ENCODE measurements at places on chromosomes 3 and 15.

DNA sequence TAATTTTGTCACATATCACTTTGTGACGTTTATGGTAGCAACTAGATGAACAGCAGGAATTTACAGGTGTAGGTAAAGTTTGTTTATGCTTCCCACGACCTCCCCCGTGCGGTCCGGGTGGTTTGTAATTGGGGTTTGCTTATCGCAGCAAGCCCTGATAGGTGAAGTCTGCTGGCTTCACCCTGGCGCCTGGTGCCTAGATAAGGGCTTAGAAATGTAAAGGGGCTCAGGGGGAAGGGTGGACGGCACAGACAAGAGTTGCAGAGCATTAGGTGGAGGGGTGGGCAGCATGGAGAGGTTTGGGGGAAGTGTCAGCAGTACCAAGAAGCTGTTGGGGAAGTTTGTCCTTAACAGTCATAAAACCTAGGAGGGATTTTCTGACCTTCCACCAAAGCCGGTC is 108.1 kb upstream of the RNF7 start:
- no peak for DNase-seq

GRCh38 chr3:54970895-54971294 is 43.0 kb upstream of the LRTM1 start:
- no peak for DNase-seq

DNA sequence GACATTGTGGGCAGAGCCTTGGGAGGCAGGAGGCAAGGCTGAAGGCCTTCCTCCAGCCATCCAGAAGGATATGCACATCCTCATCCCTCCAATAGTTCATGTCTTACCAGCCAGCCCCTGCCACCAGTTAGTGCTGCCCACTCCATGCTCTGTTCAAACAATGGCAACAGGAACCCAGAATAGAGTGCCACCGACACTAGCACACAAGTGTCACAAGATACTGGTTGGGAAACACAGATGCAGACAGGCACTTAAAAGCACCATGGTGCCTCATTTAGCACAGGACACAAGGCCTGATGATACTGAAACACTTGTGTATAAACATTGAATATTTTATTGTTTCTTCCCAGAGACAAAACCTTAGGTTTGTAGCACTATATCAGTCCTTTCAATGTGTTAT is 56.5 kb upstream of the MYO5C start:
- DNase-seq = no peak

DNA sequence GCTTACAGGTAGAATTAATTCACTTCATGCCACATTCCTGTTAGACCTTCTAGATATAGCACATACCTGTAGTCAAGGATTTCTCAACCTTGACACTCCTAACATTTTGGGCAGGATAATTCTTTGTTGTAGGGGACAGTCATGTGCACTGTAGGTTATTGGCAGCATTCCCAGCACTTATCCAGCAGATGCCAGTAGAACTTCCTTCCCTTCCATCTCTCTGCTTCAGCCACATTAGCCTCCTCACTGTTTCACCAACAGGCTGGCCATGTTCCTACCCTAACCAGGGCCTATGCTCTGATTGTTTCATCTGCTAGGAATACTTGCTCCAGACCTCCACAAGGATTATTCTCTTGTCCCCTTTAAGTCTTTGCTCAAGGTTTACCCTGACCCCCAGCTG is 68.0 kb upstream of the STAC start:
- no peak for DNase-seq

DNA sequence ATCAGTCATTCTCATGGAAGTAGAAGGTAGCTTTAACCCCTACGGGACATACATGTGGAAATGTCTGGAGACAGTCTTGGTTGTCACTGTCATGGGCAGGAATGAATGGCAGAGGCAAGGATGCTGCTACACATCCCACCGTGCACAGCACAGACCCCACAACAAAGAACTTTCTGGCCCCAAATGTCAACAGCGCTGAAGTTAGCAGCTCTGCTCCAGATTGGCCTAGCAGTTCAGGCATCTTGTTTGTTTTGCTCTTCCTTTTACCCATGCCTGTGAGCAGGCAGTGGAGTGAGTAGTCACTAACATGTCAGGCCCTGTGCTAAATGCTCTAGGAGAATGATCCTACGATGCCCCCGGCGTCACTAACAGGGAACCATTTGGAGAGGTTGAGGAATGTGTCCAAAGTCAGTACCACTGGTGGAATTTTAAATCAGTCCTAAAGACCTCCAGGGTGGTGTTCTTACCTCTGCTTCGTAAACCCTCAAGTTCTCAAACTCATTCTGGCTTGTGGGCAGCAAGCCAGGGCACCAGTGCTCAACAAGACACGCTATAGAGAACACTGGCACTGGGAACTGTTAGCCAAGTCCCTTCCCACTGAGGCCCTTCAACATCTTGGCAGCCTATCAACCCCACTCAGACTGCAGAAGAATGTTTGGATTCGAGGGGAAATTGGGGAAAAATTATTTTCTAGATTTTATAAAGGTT is 142.2 kb downstream of the FOXP1 start:
- no peak for DNase-seq

DNA sequence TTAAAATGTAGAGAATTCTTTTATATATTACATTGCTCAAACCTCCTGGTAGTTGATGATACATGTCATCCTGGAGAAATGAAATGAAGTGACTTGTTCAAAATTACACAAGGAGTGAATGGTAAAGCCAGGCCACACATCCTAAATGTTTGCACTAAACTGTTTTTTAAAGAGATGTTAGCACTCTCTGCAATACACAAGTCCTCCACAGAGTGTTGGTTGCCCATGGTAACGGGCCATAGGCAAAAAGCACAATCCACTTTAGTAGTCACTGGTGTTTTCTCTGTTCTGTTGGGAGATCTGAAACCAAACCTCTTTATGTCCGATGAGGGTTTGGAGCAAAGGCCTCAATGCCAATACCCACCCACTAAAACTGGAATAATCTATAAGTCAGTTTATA is 907.4 kb downstream of the NTRK3 start:
- DNase-seq = no peak

DNA sequence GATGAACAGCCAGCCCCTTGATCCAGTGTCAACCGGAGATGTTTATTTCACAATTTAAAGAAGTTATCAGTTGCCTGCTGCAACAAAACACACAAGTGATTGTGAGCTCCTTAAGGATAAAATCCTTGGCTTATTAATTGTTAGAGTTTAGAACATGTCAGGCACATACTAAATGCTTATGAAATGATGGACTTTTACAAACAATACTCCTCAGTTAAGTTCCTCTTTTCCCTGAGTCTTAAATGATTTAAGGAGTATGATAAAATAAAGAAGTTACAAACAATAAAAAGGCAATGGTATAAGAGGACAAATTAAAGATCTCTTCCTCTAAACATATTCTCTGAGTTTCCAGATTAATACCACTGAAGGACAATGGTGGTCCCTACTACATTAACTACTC is 5.7 kb downstream of the GHSR start:
- DNase-seq = no peak

DNA sequence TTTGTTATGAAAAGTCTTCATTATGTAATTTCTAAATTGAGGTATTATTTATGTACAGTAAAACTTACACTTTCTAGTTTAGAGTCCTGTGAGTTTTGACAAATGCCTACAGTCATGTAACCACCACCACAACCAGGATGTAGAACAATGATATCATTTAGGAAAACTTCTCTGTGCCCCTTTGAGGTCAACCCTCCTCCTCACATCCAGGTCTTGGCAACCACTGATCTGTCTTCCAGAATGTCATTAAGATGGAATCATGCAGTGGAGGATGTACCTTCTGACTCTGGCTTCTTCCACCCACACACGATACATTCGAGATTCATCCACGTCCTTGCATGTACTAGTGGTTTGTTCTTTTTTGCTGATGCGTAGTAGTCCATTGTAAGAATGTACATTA is 23.2 kb downstream of the MINAR1 start:
- no peak for DNase-seq

- DNase-seq = no peak
These were observed 41.8 kb downstream of the CHCHD6 start for GRCh38 chr3:126745760-126746394.

DNA sequence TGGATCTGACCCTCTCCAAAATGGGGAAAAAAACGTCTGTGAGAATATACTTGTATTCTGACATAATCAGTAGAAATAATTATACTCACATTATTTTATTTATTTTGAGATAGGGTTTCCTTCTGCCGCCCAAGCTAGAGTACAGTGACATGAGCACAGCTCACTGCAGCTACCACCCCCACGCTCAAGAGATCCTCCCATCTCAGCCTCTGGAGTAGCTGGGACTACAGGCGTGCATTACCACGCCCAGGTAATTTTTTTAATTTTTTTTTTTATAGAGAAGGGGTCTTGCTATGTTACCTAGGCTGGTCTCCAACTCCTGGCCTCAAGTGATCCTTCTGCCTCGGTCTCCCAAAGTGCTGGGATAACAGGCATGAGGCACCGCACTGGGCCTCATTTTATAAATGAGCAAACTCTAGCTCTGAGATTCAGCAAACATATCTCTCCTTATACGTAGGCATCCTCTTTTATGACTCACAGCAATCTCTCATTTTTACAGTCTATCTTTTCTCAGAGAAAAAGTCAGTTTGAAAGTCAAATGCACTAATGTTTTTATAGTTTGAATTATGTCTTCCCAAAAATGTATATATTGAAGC is 989 bp upstream of the VGLL3 start:
- DNase-seq = no peak

DNA sequence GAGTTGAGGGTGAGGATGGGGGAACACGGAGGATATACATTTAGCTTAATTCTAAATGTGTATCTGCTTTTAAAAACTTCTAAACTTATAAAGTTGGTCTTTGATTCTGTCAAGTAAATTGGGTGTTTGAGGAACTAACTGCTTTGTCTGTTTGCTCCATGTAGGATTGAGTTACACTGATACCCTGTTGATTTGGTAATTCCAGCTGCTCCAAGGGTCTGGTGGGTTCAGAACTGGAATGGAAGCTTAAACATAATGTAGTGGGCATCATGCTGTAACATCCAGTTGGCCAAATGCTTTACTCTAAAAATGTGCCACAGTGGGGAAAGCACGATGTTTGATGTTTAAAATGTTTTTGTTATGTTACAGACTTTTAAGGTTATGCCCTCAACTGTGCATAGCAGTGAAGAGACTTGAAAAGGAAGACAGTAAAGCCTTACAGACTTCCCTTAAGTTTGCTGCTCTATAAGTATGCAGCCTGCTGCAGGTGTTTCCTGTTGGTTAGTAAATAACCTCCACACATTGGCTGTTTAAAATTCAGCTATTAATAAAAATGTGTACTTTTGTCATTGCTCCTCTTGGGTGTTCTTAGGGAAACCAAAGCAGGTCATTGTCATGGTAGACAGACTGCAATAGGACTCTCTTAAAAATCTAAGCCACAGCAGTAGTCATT is 5.9 kb upstream of the EDEM1 start:
- DNase-seq = no peak

Measured in stimulated activated effector memory CD8-positive, alpha-beta T cell treated with anti-CD3 and anti-CD28 coated beads, Interleukin-12 subunit alpha, Interleukin-12 subunit beta, amount 100 ng/mL, for 72 hours (primary cell).